ENCODE measurements at places on chromosomes 5 and 9.

DNA sequence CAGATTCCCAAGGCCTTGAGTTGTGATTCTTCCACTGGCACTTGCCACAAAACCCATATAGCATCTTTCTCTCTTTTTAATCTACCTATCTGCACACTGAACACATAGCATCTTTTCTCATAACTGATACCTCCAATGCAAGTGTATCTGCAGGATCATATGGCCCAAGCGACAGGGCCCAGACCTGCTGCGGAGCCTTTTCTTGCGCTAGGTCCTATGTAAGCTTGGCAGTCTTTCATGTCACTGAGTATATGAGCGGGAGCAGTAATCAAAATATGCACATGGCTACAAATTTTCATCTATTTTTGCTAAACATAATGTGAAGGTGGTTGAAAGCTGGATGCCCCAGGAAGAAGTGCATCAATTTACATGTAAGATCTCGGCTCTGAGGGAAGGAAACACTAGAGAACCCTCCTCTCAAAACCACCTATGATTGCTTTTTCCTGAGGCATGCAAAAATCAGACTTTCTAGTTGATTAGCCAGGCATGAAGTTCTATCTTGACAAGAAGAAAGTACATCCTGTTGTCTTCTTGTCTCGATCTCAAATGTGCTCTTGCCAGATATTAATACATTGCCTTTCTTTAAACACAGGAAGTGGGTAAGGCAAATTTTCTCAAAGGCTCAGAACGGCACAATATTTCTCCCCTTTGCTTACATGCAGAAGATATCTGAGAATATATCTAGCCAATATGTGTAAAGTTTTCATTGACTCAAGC lies 26.9 kb upstream of the CEMIP2 start:
- DNase-seq: no peak

DNA sequence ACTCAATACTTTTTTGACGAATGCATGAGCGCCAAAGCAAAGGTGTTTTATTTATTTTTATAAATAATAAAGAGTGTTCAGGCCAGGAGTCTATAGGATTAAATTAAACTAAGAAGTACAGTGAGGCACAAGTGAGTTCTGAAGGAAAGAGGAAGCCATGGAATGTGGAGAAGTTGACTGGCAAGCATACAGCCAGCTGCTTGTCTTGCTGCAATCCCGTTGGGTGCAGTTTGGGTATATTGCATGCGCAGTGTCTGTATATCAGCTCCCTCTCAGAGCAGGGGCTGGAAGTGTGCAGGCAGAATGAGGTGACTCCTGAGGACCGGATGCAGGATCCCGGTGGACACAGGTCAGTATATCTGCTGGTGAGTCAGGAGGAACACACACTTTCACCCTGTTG lies 315.6 kb downstream of the ZSWIM6 start:
- no peak for DNase-seq

- no peak for DNase-seq
Observed at GRCh38 chr5:82610686-82611085, 332.5 kb upstream of the RPS23 start.

DNA sequence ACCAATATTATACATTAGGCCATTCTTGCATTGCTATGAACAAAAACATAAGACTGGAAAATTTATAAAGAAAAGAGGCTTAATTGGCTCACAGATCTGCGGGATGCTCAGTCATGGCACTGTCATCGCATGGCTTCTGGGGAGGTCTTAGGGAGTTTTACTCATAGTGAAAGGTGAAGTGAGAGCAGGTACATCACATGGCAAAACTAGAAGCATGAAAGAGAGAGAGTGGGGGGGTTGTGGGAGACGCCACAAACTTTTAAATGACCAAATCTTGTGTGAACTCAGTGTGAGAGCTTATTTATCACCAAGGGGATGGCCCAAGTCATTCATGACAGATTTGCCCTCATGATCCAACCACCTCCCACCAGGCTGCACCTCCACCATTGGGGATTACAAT lies 398.3 kb upstream of the EDIL3 start:
- DNase-seq: no peak
